NCI-H1436 (cell line): ENCODE measurements at places on chromosomes 6 and 20.
A peak's percentile ranks its signal among the peaks of the same experiment; 100 is the strongest.

- DNase-seq = no peak
These were observed 79.0 kb upstream of the POPDC3 start for GRCh38 chr6:105258816-105259215.

DNA sequence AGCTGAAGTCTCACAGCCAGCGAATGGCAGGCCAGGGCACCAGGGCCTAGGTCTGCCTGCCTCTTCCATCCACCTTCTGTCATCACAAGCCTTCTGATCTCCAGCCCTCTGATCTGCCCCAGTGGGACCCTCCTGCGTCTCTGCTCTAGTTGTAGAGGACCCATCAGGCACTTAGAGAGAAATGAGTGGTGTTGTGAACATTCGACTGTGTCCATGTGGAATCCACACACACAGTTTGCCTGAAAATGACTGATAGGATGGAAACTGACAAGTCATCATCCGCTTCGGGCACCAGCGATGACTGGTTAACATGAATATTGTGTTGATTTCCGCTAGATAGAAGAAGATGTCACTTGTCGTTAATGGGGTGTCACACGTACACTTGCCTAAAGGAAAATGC, 221.0 kb downstream of the PTPRT start:
- no peak for DNase-seq

- DNase-seq = no peak
These were observed 155.0 kb downstream of the RNGTT start for GRCh38 chr6:88808381-88808780.

DNA sequence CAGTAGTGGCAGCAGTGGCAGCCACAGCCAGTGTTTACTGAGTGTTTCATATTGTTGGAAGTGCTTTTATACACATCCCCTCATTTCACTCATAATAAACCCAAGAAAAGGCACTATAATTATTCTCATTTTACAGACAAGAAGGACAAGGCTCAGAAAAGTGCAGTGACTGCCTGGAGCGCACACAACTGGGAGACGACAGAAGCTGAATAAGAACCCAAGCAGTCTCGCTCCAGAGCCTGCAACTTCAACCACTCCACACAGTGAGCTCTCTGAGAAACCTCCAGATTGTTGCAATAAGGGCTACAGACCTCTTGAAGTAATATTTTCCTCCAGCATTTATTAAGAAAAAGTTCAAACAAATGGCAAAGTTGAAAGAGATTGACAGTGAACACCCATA, 76.9 kb downstream of the PLCG1 start:
- no peak for DNase-seq

- peak; percentile 49 for DNase-seq
These were observed 11.7 kb downstream of the TSHZ2 start for GRCh38 chr20:52983726-52984450.

GRCh38 chr6:138330763-138331162, 46.9 kb upstream of the SMIM28 start:
- DNase-seq = no peak

DNA sequence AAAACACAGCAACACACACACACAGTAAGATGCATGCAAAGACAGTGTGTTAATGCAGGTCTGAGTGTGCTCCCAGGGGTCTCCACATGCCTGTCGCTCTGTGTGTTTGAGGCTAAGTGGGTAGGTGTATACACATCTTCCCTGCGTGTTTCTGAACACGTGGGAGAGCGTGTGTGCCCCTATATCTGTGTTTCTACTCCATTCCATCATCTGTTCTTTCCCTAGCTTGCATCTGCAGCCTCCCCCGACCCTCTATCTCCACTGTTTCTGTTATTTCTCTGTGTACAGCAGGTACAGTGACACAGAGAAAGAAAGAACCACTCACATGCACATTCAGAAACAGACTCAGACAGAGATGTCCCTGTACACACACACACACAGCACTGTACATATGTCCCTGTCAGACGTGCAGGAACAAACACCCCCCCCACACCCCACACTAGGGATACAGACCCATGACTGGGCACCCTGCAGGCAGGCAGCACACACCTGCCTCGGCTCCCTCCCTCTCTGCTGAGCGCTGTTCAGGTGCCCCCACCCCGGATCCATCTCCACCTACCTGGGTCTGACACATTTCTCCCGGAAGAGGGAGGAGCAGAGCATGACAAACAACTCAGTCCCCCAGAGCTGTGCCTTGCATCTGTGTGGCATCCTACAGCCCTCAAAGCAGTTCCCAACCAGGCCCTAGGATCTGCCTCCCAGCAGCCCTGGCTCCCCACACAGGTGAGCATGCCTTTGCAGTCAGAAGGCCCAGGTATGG, 27.6 kb downstream of the KCNK15 start:
- DNase-seq = no peak

DNA sequence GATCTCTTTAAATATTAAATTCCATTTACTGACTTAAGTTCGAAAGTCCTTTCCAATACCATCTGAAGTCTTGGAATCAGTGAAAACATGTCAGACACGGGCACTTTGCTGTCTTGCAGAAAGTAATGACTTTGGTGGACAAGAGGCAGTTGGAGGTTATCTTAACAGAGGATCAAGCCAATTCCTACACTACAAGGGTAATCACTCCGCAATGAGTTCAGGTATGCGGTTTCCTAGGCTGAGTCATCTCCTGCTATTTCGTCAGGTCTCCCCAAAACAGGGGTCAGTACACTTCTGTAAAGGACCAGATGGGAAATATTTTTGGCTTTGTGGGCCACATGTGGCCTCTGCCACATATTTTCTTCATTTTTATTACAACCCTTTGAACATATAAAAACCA, 656.6 kb downstream of the KIF16B start:
- DNase-seq = no peak

GRCh38 chr6:17454316-17455005, 61.1 kb downstream of the CAP2 start:
- no peak for DNase-seq

- DNase-seq = no peak
These were observed 42.7 kb downstream of the SASH1 start for GRCh38 chr6:148385379-148385778.

DNA sequence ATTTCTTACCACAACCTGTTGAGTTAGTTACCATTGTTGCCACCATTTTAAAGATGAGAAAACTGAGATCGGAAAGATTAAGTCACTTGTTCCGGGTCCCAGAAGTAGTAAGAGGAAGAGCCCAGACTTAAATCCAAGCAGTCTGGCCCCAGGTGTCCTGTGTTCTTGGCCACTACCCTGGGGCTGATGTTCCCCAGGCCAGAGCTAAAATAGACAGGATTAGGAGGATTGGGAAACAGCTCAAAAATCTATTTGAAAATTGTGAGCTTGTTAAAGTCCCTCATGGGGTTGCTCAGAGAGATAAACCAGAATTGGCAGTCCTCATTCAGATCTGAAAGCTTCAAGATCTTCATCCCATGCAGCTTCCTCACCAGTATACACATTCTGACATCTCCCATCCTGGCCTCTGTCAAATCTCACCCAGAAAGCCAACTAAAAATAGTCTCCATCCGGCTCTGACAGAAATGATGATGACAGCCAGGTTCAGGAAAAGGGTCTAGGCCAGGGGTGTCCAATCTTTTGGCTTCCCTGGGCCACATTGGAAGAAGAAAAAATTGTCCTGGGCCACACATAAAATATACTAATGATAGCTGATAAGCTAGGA, 62.0 kb downstream of the GFOD1 start:
- DNase-seq = no peak
